Endothelial cell of umbilical vein (primary cell): ENCODE measurements at places on chromosomes 5 and 9.

DNA sequence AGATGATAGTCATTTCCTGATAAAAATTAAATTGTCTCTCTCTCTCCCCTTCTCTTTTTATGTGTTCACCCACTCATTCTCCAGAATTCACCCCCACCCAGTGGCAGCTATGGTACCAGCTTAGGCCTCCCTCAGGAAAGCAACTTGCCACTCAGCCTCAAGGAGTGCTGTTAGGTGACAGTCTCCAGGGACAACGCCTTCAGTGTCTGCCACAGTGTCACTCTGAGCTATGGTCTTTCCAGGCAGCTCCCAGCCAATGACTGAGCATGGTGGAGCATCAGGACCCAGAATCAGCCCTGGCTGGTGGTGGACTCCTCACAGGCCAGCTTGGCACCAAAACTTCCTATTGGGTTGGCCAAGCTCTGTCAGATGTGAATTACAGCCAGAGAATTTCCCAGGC, 140.9 kb upstream of the PIK3R1 start:
- no peak overlapping the region for H3K27ac ChIP-seq
- H3K36me3 ChIP-seq = no peaks in the 10 kb centered on the region
- no peaks in the 10 kb centered on the region for H3K27me3 ChIP-seq
- no peak overlapping the region for H3K4me3 ChIP-seq
- no peak for DNase-seq

DNA sequence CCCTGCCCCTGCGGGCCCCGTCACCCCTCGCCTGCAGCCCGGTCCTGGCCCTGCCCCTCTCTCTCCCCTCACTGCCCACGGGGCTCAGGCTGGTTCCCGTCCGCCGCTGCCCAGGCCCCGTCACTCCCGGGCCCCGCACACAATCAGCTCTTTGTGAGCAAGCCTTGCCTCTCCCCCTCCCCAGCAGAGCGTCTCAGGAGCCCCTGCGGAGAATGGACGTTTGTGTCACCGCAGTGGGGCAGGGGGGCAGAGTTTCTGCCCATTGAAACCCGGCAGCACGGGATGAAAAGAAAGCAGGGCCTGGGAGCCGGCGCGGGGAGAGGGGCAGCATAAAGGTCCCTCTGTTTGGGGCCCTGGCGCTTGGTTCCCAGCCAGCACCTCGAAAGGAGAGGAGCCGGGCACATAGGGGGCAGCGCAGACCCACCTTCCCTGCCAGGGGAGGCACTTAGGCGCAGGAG, 13.5 kb upstream of the NUP214 start:
- no peaks in the 10 kb centered on the region for H3K36me3 ChIP-seq
- H3K4me1 ChIP-seq = peaks cover 16% of the 10 kb centered on the region
- no peaks in the 10 kb centered on the region for H3K27me3 ChIP-seq
- H3K27ac ChIP-seq = no peak overlapping the region
- no peak overlapping the region for H3K4me3 ChIP-seq
- no peak for DNase-seq

- no peak for DNase-seq
- H3K36me3 ChIP-seq = no peaks in the 10 kb centered on the region
- H3K27me3 ChIP-seq = peaks cover 11% of the 10 kb centered on the region
- peaks cover 10% of the 10 kb centered on the region for H3K4me1 ChIP-seq
Measured at GRCh38 chr5:110735556-110735955, 3.3 kb upstream of the SLC25A46 start.

DNA sequence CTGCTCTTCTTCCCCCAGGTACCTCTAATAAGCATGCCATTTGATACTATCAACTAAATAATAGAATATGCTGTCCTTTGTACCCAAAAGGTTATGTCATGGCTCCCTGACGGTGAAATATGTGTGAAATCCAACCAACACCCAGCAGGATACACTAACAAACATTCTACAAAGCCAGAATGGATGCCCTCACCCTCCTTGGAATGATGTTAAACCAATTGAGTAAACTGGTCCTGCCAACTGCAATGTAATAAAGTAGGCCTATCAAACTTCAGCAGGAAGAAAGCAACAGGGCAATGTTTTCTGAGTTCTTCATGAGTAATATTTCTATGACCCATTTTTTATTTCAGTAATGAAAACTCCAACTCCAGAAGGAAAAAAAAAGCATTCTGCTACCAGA, 24.9 kb downstream of the RGMB start:
- H3K4me1 ChIP-seq = no peaks in the 10 kb centered on the region
- H3K27me3 ChIP-seq = no peaks in the 10 kb centered on the region
- DNase-seq = no peak
- H3K4me3 ChIP-seq = no peak overlapping the region

GRCh38 chr5:173196133-173196952, 38.7 kb downstream of the NKX2-5 start:
- no peaks in the 10 kb centered on the region for H3K4me1 ChIP-seq
- no peak overlapping the region for H3K27ac ChIP-seq
- peaks cover 2% of the 10 kb centered on the region for H3K27me3 ChIP-seq
- no peak overlapping the region for H3K4me3 ChIP-seq
- no peaks in the 10 kb centered on the region for H3K36me3 ChIP-seq
